T-helper 17 cell (primary cell): ENCODE measurements at places on chromosomes 12 and 14.

DNA sequence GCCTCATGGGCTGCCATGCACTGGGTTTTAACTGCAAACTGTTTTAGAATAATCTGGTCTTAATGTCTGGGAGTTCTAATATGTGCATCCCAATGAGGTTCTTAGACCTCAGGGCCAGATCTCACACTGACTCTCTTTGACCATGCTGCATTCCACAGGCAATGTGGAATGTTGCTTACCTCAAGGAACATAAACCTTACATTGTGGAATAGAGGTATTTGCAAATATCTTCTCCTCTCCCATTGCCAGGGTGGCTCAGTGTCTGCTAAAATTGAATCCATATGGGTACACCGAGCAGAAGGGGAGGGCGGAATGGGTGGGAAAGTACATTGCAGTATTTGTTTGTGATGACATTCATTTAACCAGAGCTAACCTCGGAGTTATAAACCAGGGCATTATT, 78.6 kb downstream of the CHST11 start:
- H3K36me3 ChIP-seq: no peaks in the 10 kb centered on the region
- no peaks in the 10 kb centered on the region for H3K27me3 ChIP-seq
- no peak for DNase-seq
- no peak overlapping the region for H3K4me3 ChIP-seq

DNA sequence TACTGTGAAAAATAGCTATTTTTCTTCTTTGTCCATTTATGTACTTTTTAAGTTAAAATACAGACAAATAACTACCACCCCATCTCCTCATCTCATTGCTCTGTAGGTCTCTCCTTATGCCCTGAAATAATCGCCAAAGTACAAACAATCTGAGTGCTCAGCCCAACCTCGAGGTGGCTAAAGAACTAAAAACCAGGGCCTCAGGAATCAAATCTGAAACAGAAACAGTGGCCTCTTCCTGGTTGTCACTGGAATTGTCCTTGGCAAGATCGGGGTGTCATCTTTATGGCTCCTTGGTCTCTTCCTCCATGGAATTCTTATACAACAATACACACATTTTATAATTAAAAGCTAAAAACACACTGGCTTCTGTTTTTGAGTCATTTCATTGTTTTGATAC, 182.4 kb downstream of the ASCL1 start:
- no peak for DNase-seq
- no peak overlapping the region for H3K27ac ChIP-seq
- H3K27me3 ChIP-seq: no peaks in the 10 kb centered on the region
- H3K4me1 ChIP-seq: no peaks in the 10 kb centered on the region
- H3K36me3 ChIP-seq: no peaks in the 10 kb centered on the region

DNA sequence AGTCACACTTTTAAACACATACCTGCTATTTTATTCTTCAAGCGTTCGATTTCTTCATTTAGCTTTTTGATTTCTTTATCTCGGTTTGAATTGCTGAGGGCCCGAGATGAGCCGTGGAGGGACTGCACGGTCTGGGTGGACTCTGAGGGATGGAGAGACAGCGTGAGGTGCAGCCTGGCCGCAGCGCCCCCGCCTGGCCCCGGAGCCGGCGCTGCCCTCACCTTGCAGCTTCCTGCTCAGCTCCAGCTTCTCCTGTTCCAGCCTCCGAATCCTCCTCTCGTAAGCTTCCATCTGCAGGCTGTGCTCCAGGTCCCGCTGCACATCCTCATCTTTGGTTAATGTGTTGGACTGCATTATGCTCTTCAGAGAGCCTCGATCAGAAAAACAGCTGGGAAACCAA, 53.2 kb downstream of the AMN start:
- no peak overlapping the region for H3K4me3 ChIP-seq
- H3K27me3 ChIP-seq: no peaks in the 10 kb centered on the region
- peaks cover 4% of the 10 kb centered on the region for H3K36me3 ChIP-seq

GRCh38 chr12:66603461-66603860, 75.4 kb downstream of the GRIP1 start:
- H3K27me3 ChIP-seq: peaks cover 4% of the 10 kb centered on the region
- H3K36me3 ChIP-seq: no peaks in the 10 kb centered on the region
- no peak for DNase-seq
- H3K4me1 ChIP-seq: no peaks in the 10 kb centered on the region
- H3K27ac ChIP-seq: no peak overlapping the region

DNA sequence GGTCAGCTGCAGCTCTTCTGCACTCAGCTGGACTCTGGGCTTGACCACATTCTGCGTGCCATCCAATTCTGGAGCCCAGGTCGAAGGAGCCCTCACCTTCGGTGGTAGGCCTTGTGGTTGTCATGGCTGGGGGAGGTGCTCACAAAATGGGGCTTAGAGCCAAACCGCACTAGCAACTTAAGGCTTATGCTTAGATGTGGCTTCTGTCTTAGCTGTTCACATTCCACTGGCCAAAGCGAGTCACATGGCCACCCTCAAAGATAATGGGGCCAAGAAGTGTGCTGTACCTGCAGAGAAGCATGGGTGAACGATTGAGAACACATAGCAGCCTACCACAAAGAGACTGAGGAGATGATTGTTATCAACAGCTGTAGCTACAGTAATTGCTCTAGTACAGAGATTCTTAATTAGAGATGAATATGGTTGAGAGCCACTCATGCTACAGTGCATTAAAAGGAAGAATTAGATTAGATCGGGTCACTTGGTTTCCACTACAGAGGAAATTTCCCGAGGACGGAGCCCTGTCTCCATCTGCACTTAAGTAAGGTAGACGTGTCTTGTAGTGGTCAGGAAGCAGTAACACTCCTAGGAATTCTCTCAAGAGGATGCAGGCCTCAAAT, 334.6 kb upstream of the FKBP4 start:
- no peaks in the 10 kb centered on the region for H3K4me1 ChIP-seq
- no peak overlapping the region for H3K27ac ChIP-seq
- peaks cover 7% of the 10 kb centered on the region for H3K27me3 ChIP-seq
- H3K4me3 ChIP-seq: no peak overlapping the region
- no peaks in the 10 kb centered on the region for H3K36me3 ChIP-seq

DNA sequence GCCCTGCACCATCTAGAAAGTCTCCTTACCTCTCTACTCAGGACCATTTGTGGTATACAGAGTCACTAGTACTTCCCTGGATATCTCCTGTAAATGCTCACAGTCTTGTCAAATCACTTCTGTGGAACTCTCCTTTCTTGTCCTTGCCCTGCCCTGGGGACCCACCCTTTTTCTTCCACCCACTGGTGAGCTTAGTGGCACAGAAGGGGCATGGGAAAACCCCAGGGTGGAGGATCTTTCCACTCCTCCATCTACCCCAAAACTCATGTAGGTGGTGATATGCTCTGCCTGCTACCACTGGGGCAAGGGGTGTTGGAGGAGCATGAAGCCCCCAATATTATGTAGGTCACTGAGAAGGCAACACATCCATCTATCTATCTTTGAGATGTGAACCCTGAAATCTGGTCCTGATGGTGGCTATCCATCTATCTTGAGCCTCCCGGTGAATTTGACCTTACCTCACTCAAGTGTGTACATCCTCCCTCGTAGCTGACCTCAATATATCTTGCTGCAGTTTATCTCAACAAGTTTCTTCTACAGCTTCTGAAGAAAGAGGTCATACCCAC, 943 bp downstream of the TESPA1 start:
- H3K27me3 ChIP-seq: no peaks in the 10 kb centered on the region
- peaks cover 19% of the 10 kb centered on the region for H3K36me3 ChIP-seq
- DNase-seq: no peak
- peak overlapping the region; percentile 91 for H3K4me3 ChIP-seq
- peak overlapping the region; percentile 100 for H3K27ac ChIP-seq

DNA sequence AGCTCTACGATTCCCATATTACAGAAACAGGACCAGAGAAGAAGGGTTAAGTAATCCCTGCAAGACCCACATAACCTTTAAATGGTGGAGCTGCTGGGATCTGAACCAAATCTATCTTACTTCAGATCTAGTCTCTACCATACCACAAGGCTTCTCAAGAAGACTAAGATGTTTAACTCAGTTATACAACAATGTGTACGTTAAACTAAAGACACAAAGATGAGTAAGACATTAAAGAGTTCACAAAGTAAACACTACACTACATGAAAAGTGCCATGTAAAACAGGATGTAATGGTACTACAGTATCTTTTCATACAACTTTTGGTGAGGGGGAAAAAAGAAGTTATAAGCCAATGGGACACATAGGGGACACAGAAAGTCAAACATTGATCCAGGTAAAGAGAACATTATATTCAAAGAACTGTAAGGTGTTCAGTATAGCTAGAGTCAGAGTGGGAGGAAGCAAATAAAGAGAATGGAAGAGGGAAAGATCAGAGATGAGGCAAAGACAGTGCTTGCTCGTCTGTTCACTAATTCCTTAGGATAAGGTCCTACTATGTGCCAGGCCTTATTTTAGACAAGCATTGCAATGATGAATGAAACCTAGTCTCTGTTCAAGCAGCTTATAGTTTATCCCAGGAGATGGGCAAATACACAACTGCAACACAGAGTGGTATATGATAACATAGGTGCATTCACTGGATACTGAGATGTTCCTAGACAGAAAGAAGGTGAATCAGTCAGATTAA, 7.7 kb downstream of the TMED10 start:
- H3K4me1 ChIP-seq: peaks cover 43% of the 10 kb centered on the region
- H3K27me3 ChIP-seq: no peaks in the 10 kb centered on the region
- no peaks in the 10 kb centered on the region for H3K36me3 ChIP-seq
- H3K27ac ChIP-seq: peak overlapping the region; percentile 81
- no peak for DNase-seq

DNA sequence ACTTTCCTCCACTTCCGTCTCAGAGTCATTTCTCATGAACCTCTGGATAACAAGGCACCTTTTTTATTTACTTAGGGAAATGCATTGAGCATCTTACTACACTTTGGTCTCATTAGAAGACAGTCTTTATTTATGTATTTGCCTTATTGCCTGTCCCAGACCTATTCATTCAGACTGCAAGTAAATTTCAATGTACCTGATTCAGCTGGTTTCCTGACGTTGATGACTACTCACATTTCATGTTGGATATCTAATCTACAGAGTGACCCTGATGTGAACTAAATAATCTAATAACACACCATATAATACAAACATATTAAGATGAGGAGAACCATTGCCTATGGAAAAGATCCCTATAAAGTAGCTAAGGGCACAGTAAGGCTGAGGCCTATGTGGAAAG, 267.7 kb downstream of the SLC6A15 start:
- H3K4me1 ChIP-seq: no peaks in the 10 kb centered on the region
- no peak for DNase-seq
- H3K36me3 ChIP-seq: no peaks in the 10 kb centered on the region
- no peaks in the 10 kb centered on the region for H3K27me3 ChIP-seq
- H3K4me3 ChIP-seq: no peak overlapping the region

GRCh38 chr14:59664741-59665140, 88.1 kb upstream of the CCDC175 start:
- no peak overlapping the region for H3K4me3 ChIP-seq
- DNase-seq: no peak
- no peak overlapping the region for H3K27ac ChIP-seq
- H3K36me3 ChIP-seq: no peaks in the 10 kb centered on the region
- no peaks in the 10 kb centered on the region for H3K27me3 ChIP-seq

- peaks cover 2% of the 10 kb centered on the region for H3K36me3 ChIP-seq
- DNase-seq: no peak
- H3K27me3 ChIP-seq: peaks cover 25% of the 10 kb centered on the region
- H3K27ac ChIP-seq: no peak overlapping the region
- H3K4me3 ChIP-seq: no peak overlapping the region
These were observed 18.0 kb upstream of the MYO1H start for GRCh38 chr12:109329686-109330085.

GRCh38 chr12:3803865-3804472, 51.1 kb upstream of the CRACR2A start:
- peak; percentile 41 for DNase-seq
- no peaks in the 10 kb centered on the region for H3K27me3 ChIP-seq

DNA sequence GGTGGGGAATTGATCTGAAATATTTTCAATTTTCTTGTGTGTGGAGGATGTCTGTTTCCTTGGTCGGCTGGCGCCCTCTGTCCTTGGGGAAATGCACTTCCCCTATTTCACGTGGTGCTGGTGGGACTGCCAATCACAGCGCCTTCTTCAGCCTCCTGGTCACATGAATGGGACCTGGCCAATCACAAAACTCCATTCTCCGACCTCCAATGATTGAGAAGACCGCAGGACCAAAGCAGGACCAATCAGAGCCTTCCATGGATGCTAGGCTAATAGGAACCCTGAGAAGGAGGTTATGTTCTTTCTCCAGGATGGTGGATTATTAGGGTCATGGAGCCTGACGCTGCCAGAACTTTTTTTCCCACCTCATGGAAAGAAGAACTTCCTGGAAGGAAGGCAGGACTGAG, 188.7 kb downstream of the TTC8 start:
- no peak overlapping the region for H3K27ac ChIP-seq
- peaks cover 53% of the 10 kb centered on the region for H3K27me3 ChIP-seq
- no peak for DNase-seq
- H3K36me3 ChIP-seq: peaks cover 2% of the 10 kb centered on the region
- no peak overlapping the region for H3K4me3 ChIP-seq

DNA sequence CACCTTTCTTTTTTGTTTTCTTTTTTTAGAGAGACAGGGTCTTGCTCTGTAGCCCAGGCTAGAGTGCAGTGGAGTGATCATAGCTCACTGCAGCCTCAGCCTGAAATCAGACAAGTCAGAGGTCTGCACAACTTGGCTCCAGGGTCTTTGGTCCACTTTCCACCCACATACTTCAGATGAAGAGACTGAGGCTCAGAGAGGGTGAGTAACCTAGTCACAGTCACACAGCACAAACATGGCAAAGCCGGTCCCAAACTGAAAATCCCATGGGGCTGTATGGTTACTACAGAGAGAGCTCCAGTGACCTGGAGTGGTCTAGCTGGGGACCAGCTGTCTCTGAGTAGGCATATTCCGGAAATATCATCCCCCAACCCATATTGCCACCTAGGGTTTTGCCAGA, 19.2 kb downstream of the LHX5 start:
- no peaks in the 10 kb centered on the region for H3K4me1 ChIP-seq
- H3K27me3 ChIP-seq: peaks cover 30% of the 10 kb centered on the region
- no peaks in the 10 kb centered on the region for H3K36me3 ChIP-seq
- no peak for DNase-seq

- H3K27me3 ChIP-seq: no peaks in the 10 kb centered on the region
- H3K4me3 ChIP-seq: no peak overlapping the region
- H3K4me1 ChIP-seq: no peaks in the 10 kb centered on the region
- no peak overlapping the region for H3K27ac ChIP-seq
- no peaks in the 10 kb centered on the region for H3K36me3 ChIP-seq
These were observed 35.3 kb downstream of the MIPOL1 start for GRCh38 chr14:37232907-37233481.

- DNase-seq: no peak
- H3K4me3 ChIP-seq: no peak overlapping the region
- no peaks in the 10 kb centered on the region for H3K4me1 ChIP-seq
- no peak overlapping the region for H3K27ac ChIP-seq
- no peaks in the 10 kb centered on the region for H3K27me3 ChIP-seq
- H3K36me3 ChIP-seq: no peaks in the 10 kb centered on the region
These were observed 155.1 kb upstream of the PRICKLE1 start for GRCh38 chr12:42744539-42745182.

- no peaks in the 10 kb centered on the region for H3K36me3 ChIP-seq
- H3K27ac ChIP-seq: no peak overlapping the region
- no peaks in the 10 kb centered on the region for H3K4me1 ChIP-seq
- no peak overlapping the region for H3K4me3 ChIP-seq
- DNase-seq: no peak
These were observed 1061.0 kb upstream of the TMEM132C start for GRCh38 chr12:127205781-127206555.

GRCh38 chr12:103114296-103115055, 157.0 kb downstream of the ASCL1 start:
- H3K4me1 ChIP-seq: no peaks in the 10 kb centered on the region
- DNase-seq: no peak
- no peak overlapping the region for H3K4me3 ChIP-seq
- no peaks in the 10 kb centered on the region for H3K36me3 ChIP-seq
- no peak overlapping the region for H3K27ac ChIP-seq

GRCh38 chr12:85603556-85603955, 232.7 kb downstream of the RASSF9 start:
- no peaks in the 10 kb centered on the region for H3K4me1 ChIP-seq
- no peaks in the 10 kb centered on the region for H3K36me3 ChIP-seq
- no peak overlapping the region for H3K4me3 ChIP-seq
- no peak overlapping the region for H3K27ac ChIP-seq
- DNase-seq: no peak
